LoVo (cell line): ENCODE measurements at places on chromosomes 7 and 10.

- DNase-seq = no peak
Measured at GRCh38 chr10:740936-741431, 51.5 kb upstream of the DIP2C start.

DNA sequence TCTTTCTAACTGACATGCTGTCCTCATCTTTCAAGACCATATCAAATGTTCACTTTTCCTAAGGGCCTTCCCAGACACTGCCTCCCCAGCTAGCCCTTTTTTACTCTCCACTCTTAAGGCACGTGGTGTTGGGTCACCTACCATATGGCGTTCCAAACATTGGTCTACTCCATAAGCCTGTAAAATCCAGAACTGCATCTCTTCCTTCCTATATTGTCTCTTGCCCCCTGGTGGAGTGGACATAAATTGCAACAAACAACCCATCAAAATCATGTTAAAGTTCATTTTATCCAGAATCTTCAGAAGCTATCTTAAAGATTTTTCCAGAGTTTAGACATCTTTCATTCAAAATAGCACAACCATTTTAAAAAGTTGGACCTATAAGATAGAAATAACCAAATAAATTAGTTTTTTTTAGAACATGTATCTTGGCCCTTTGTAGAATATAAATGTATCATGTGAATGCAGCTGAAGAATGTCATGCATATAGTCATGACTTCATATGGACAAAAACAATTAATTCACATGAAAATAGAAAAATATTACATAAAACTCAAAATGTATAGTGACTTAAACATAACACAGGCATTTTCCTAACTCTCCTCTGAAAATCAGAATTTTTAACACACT, 180.6 kb upstream of the CHRM2 start:
- DNase-seq = peak; percentile 26

- DNase-seq = no peak
Measured at GRCh38 chr7:117190746-117191435, 132.0 kb downstream of the WNT2 start.

GRCh38 chr10:59283456-59284091, 78.8 kb downstream of the FAM13C start:
- no peak for DNase-seq

DNA sequence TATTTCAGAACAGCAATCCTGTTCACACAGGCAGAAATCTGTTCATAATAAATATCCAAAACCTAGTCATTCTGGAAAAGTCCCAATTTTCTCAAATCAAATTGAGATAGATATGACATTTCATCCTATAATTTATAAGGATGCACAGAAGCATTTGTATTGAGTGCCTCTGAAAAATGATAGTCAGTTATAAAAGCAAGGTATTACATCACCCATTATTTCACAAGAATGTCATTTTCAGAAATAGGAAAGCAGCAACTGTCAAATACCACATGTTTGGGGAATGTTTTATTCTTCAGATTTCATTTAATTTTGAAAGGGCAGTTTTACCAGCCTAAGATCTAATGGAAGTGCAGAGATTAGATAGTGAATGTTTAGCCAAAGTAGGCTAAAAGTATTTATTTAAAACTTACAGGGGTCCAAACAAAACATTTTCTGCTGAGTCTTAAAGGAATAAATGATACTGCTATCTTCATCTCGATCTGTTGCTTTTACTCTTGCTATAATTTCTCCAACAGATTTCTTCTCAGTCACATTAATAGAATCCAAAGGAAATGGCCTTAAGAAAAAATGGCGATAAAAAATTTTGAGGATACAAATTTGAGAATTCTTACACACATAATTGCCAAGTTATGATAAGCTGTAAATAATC, 185.8 kb downstream of the HGF start:
- DNase-seq = no peak
